ENCODE measurements at places on chromosomes 12 and 14. TPM values are rescaled to one million over a fixed set of nuclear protein-coding genes. Genes with fewer than 3 reads are reported as not detected.

GRCh38 chr12:19970821-19971220 lies 397.5 kb upstream of the PDE3A start:
- H3K4me3 ChIP-seq: no peak overlapping the region
- no peaks in the 10 kb centered on the region for H3K36me3 ChIP-seq
- H3K4me1 ChIP-seq: no peaks in the 10 kb centered on the region
- DNase-seq: no peak
- no peak overlapping the region for H3K27ac ChIP-seq
- no peaks in the 10 kb centered on the region for H3K27me3 ChIP-seq

Gene AQP2
- not detected for total RNA-seq

Gene NTN4
- 7.6 TPM for total RNA-seq

Gene ZNF891
- total RNA-seq: 4.0 TPM

- H3K27ac ChIP-seq: peak overlapping the region; percentile 32
- peak overlapping the region; percentile 65 for H3K4me3 ChIP-seq
- no peaks in the 10 kb centered on the region for H3K27me3 ChIP-seq
- no peaks in the 10 kb centered on the region for H3K36me3 ChIP-seq
- H3K4me1 ChIP-seq: peaks cover 19% of the 10 kb centered on the region
Observed at GRCh38 chr12:121467638-121468498, 68.0 kb downstream of the RNF34 start.

Gene CSRNP2
- total RNA-seq: 19.2 TPM

- peaks cover 5% of the 10 kb centered on the region for H3K36me3 ChIP-seq
- H3K27ac ChIP-seq: peak overlapping the region; percentile 99
Observed at GRCh38 chr12:31323391-31324115, 2.4 kb downstream of the SINHCAF start.

Gene CDH24
- total RNA-seq: 1.8 TPM

Gene GLI1
- 0.22 TPM for total RNA-seq

GRCh38 chr14:90336985-90337384 lies 5.2 kb upstream of the NRDE2 start:
- H3K27ac ChIP-seq: no peak overlapping the region
- H3K4me1 ChIP-seq: peaks cover 5% of the 10 kb centered on the region
- peaks cover 37% of the 10 kb centered on the region for H3K27me3 ChIP-seq
- DNase-seq: no peak

Gene SMIM41
- total RNA-seq: not detected

Gene BCL11B
- total RNA-seq: 167 TPM

Gene ADAM21
- not detected for total RNA-seq

Gene PLEK2
- total RNA-seq: 2.1 TPM

GRCh38 chr12:130850418-130851021 lies 11.5 kb upstream of the STX2 start:
- no peaks in the 10 kb centered on the region for H3K27me3 ChIP-seq
- no peaks in the 10 kb centered on the region for H3K4me1 ChIP-seq
- H3K36me3 ChIP-seq: peaks cover 2% of the 10 kb centered on the region
- H3K27ac ChIP-seq: no peak overlapping the region

GRCh38 chr12:107515446-107515958 lies 170.1 kb upstream of the PWP1 start:
- H3K36me3 ChIP-seq: peaks cover 6% of the 10 kb centered on the region
- H3K4me3 ChIP-seq: no peak overlapping the region
- DNase-seq: no peak
- no peaks in the 10 kb centered on the region for H3K27me3 ChIP-seq

- H3K36me3 ChIP-seq: no peaks in the 10 kb centered on the region
- H3K27ac ChIP-seq: peak overlapping the region; percentile 83
- no peaks in the 10 kb centered on the region for H3K27me3 ChIP-seq
- no peak overlapping the region for H3K4me3 ChIP-seq
- DNase-seq: no peak
Observed at GRCh38 chr12:79926951-79927350, 7.9 kb downstream of the PPP1R12A start.

GRCh38 chr14:105700622-105701288 lies 174.4 kb downstream of the TMEM121 start:
- peaks cover 5% of the 10 kb centered on the region for H3K4me1 ChIP-seq
- H3K27ac ChIP-seq: peak overlapping the region; percentile 27
- H3K27me3 ChIP-seq: peaks cover 12% of the 10 kb centered on the region
- peaks cover 8% of the 10 kb centered on the region for H3K36me3 ChIP-seq
- DNase-seq: no peak
- H3K4me3 ChIP-seq: peak overlapping the region; percentile 47

Gene GRIN2B
- not detected for total RNA-seq

DNA sequence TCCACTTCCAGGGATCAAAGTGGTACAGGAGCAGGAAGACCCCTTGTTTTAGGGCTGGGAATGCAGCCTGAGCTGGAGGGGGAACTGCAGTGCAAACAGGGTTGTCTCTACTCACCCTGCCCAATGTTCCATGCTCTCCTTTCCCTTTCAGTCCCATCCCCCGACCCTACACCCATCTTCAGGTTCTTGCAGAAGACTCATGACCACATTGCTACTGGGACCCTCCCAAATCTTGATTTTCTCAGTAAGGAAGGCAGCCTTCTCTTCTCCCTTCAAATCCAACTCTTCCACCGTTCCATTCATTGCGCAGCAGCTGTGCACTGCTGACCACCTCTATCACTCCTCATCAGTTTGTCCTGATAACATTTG lies 1.9 kb downstream of the SERPINA11 start:
- H3K27me3 ChIP-seq: peaks cover 31% of the 10 kb centered on the region
- DNase-seq: no peak
- H3K4me1 ChIP-seq: no peaks in the 10 kb centered on the region
- no peak overlapping the region for H3K4me3 ChIP-seq

Gene LIMA1
- 11.6 TPM for total RNA-seq

GRCh38 chr12:97520106-97520505 lies 57.5 kb downstream of the RMST start:
- H3K4me1 ChIP-seq: no peaks in the 10 kb centered on the region
- no peaks in the 10 kb centered on the region for H3K27me3 ChIP-seq
- no peaks in the 10 kb centered on the region for H3K36me3 ChIP-seq
- no peak overlapping the region for H3K27ac ChIP-seq

DNA sequence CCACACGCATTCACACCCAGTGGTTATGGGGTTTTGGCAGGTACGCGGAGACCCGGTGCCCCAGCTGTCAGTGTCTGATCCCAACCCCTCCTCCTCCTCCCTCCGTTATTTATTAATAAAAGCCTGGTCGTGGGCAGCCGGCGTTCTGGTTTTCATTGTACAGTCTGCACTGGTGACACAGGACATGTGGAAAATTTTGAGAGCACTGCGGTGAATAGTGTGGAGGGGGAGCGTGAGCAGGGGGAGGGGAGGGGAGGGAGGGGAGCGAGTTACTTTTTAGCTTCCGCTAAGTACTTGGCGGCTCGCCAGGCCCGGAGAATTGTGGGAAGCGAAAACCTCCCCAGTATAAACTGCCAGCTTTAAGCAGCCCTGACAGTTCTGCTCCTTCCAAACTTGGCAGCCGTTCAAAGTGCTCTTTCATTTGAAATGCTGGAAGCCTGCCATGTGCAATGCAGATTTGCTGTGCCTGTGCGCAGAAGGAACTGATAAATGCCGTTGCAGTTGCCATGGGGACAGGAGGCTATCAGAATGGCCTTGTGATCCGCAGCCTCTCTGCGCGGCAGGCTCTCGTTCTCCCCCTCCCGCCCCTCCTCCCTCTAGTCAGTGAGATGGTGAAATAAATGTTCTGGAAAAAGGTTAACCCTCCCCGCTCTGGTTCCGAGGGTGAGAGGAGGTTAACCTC lies 11.7 kb upstream of the IRF2BPL start:
- H3K4me1 ChIP-seq: peaks cover 58% of the 10 kb centered on the region
- no peaks in the 10 kb centered on the region for H3K36me3 ChIP-seq
- H3K27me3 ChIP-seq: no peaks in the 10 kb centered on the region
- H3K4me3 ChIP-seq: peak overlapping the region; percentile 84
- peak overlapping the region; percentile 98 for H3K27ac ChIP-seq

Gene C1RL
- 21.4 TPM for total RNA-seq

GRCh38 chr14:50230401-50230700 lies 1.0 kb downstream of the SOS2 start:
- no peaks in the 10 kb centered on the region for H3K36me3 ChIP-seq
- peak overlapping the region; percentile 92 for H3K27ac ChIP-seq
- H3K27me3 ChIP-seq: no peaks in the 10 kb centered on the region
- H3K4me3 ChIP-seq: peak overlapping the region; percentile 93
- H3K4me1 ChIP-seq: peaks cover 32% of the 10 kb centered on the region

GRCh38 chr12:52027085-52027843 lies 20.5 kb downstream of the TAMALIN start:
- no peaks in the 10 kb centered on the region for H3K36me3 ChIP-seq
- no peak overlapping the region for H3K4me3 ChIP-seq
- no peaks in the 10 kb centered on the region for H3K27me3 ChIP-seq

- H3K4me1 ChIP-seq: no peaks in the 10 kb centered on the region
- H3K27ac ChIP-seq: no peak overlapping the region
- no peak for DNase-seq
- no peaks in the 10 kb centered on the region for H3K27me3 ChIP-seq
Observed at GRCh38 chr14:38286452-38286851, 30.6 kb upstream of the CLEC14A start.

- H3K4me1 ChIP-seq: no peaks in the 10 kb centered on the region
- H3K36me3 ChIP-seq: no peaks in the 10 kb centered on the region
- H3K27me3 ChIP-seq: no peaks in the 10 kb centered on the region
- H3K27ac ChIP-seq: no peak overlapping the region
- no peak overlapping the region for H3K4me3 ChIP-seq
Observed at GRCh38 chr12:129081755-129082250, 228.5 kb downstream of the GLT1D1 start.

DNA sequence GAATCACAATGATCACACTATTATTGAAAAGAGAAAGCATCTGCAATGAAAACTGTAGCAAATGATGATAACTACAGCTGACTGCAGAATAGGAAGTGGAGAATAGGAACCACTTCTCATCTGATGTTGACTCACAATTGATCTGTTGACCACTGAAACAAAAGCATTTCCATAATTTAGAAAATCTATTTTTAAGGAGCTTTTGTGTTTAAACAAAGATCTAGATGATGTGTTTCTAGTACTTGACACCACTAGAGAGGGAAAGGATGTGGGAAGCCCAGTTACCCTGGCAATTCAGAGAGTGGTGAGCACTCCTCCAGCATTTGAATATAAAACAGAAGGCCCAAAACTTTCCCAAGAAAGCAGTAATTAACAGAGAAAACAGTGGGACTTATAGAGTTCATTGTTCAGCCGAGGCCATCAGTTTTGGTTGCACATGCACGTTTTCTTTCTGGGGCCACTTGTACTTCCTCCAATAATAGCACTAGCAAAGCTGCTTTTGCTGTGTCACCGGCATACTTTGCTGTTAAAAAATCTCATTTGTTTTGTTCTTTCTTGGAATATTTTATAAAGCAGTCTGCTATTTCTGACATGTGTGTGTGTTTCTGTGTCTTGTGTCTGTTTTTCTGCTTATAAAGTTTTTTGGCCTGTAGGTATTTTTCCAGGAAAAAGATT lies 76.1 kb upstream of the HECTD1 start:
- no peak for DNase-seq
- no peaks in the 10 kb centered on the region for H3K4me1 ChIP-seq

DNA sequence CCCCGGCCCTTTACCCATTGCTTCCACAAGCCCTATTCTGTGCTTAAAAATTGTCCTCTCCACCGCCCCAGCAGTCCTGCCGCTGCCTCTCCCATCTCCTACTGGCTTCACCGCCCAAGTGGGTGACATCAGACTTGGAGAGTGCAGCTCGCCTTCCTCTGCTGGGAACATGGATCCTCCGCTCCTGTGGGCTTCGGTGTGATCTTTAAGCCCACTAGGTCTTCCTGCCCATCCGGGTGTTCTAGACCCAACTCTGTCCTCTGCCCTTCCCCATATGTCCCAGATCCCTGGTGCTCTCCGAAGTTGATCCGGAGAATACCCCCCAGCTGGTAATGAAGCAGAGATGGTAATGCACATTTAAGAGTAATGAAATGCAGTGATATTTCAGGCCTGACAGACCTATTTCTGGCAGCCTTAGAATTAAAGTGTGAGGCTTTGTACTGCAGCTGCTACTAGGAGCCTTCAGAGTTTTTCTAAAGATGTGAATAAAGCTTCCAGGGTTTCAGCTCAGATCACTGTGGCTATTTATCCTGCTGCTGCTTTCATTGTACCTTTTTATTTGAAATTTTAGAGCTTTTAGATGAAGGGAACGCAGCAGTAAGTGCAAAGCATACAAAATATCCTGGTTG lies 22.9 kb upstream of the CTDSP2 start:
- H3K27ac ChIP-seq: no peak overlapping the region
- no peaks in the 10 kb centered on the region for H3K36me3 ChIP-seq
- H3K4me1 ChIP-seq: peaks cover 14% of the 10 kb centered on the region
- peaks cover 21% of the 10 kb centered on the region for H3K27me3 ChIP-seq
- no peak overlapping the region for H3K4me3 ChIP-seq

DNA sequence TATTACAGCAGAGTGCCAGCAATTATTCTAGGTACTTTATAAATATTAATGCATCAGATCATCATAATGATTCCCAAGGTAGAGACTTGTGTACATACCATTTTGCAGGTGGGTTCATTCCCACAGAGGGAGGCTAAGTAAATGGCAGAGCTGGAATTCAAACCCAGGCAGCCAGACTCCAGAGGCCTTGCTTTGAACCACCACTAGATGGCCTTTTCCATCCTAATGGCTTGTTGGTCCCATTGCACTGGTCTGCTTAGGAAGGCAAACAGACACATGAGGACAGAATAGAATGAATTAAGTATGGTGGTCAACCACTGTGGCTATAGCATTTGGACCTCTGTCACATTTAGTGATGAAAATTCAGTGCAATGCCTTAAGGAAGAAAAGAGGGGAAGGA lies 158.7 kb downstream of the METTL25 start:
- H3K36me3 ChIP-seq: no peaks in the 10 kb centered on the region
- no peak overlapping the region for H3K27ac ChIP-seq

GRCh38 chr14:61343991-61344405 lies 22.6 kb downstream of the PRKCH start:
- peak overlapping the region; percentile 88 for H3K4me3 ChIP-seq
- no peak for DNase-seq
- peaks cover 82% of the 10 kb centered on the region for H3K4me1 ChIP-seq

DNA sequence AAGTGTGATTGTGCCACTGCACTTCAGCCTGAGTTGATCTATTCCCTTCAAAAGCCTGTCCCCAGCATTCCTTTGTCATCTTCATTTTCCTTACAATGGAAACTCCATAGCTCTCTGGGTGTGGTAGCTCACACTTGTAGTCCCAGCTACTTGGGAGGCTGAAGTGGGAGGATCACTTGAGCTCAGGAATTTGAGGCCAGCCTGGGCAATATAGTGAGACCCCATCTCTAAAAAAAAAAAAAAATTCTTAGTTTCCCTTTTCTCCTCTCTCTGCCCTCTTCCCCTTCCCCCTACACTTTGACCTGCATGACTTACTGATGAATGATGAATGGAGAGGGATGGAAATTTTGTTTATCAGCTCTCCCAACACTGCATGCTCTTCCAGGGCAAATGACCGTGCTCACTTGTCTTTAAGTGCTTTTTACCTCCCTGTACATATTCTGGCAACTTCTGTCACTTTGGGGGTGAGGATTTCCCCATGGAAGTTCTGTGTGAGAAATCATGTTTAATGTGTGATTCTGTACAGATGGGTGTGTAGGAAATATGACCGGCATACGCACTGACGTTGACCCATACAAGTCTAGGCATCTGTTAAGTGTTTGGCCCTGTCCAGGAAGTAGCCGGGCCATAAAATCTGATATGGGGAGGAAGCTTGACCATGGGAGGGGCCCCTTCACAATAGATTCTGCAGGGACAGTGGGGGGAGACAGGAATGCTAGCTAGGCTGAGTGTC lies 65.4 kb downstream of the ZFP36L1 start:
- H3K27me3 ChIP-seq: no peaks in the 10 kb centered on the region
- peaks cover 4% of the 10 kb centered on the region for H3K4me1 ChIP-seq
- H3K4me3 ChIP-seq: no peak overlapping the region
- no peak overlapping the region for H3K27ac ChIP-seq
- H3K36me3 ChIP-seq: no peaks in the 10 kb centered on the region

Gene DHH
- 0.44 TPM for total RNA-seq

GRCh38 chr12:17139931-17140330 lies 534.0 kb upstream of the LMO3 start:
- DNase-seq: no peak
- no peaks in the 10 kb centered on the region for H3K4me1 ChIP-seq
- H3K27me3 ChIP-seq: no peaks in the 10 kb centered on the region
- no peaks in the 10 kb centered on the region for H3K36me3 ChIP-seq

Measured in T-helper 17 cell (primary cell).